C1 segment of cervical spinal cord (tissue), 14 donors: ENCODE measurements at places on chromosomes 1 and 21.
A peak's percentile ranks its signal among the peaks of the same experiment; 100 is the strongest.

GRCh38 chr1:68120136-68120791 lies 69.8 kb upstream of the DIRAS3 start:
- DNase-seq, result peak; percentile 22

DNA sequence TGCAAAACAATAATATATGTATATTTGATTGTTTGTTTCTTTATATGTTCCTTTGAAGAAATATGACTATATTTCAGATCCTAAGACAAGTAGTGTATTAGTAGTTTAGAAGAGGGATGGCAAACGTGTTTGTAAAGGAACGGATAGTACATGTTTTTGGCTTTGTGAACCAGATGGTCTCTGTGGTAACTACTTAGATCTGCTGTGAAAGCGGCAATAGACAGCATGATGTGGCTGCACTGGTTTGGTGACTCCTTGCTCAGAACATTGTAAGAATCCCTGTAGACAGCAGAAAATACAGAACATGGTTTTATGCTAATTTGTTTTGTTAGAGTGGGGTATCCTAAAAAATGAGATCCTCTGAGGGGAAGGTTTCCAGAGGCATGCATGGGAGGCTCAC lies 3.1 kb downstream of the ACADM start:
- DNase-seq, result no peak

- no peak for DNase-seq
Measured at GRCh38 chr1:91584309-91584708, 83.7 kb downstream of the CDC7 start.

- no peak for DNase-seq
Measured at GRCh38 chr1:225882694-225883615, 775 bp upstream of the TMEM63A start.

GRCh38 chr1:7587108-7587772 lies 183.9 kb upstream of the VAMP3 start:
- no peak for DNase-seq

- no peak for DNase-seq
Measured at GRCh38 chr21:42386034-42386591, 9.7 kb downstream of the TMPRSS3 start.

DNA sequence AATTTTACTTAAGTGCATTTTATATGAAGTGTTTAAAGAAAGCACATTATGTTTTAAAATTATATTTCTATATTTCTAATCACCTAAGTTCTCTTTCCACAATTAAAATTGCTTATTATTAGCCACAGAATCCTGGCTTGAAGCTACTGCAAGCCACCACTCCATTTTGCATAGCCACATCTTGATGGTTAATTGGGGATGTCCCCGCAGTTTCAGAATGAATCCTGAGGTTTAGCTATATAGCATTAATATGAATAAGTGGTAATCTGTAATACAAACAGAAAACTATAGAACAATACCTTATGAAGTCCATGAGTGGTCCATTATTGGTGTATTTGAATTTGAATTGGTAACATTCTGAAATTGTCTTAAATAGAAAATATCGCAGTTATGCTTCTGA lies 11.6 kb upstream of the GOLPH3L start:
- no peak for DNase-seq

- DNase-seq, result no peak
Measured at GRCh38 chr1:201739492-201740085, 89.4 kb upstream of the IPO9 start.

GRCh38 chr1:212291505-212292134 lies 6.4 kb downstream of the PPP2R5A start:
- no peak for DNase-seq
